Activated B cell treated with CpG ODN at 0.5 μM for 24 hours (primary cell): ENCODE measurements at places on chromosomes 4 and X. TPM values are rescaled to one million over a fixed set of nuclear protein-coding genes. Genes with fewer than 3 reads are reported as not detected.
A peak's percentile ranks its signal among the peaks of the same experiment; 100 is the strongest.

DNA sequence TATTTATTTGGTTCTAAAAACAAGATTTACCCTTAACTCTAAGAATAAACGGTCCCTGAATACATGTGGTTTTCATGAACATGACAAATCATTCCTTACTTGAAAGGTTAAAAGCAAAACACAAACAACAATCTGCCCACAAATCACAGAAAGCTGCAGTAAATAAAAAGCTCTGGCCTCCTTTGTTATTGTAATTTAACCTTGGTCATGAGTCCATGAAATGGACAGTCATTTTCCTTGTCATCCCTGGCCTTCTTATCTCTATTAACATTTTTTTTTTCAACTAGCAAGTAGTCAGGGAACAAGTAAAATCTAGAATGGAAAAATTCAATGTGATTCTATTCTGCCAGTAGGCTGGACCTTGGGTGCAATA is 92.7 kb downstream of the SCD5 start:
- DNase-seq: no peak

DNA sequence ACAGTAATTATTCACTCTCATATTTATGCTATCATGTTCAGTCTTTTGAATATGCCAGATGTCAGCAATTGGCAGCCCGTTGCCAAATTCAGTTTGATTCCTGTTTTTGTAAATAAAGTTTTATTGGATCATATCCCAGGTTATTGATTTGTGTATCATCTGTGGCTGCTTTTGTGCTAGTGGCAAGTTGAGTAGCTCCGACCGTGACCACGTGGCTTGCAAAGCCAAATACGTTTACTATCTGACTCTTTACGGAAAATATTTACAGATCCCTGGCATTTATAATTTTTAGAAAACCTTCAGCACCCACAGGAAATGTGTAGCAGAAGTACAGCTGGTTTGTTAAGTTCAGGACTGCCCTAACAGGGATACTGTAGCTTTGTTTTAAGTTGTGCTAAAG is 67.4 kb downstream of the VCX2 start:
- DNase-seq: no peak

DNA sequence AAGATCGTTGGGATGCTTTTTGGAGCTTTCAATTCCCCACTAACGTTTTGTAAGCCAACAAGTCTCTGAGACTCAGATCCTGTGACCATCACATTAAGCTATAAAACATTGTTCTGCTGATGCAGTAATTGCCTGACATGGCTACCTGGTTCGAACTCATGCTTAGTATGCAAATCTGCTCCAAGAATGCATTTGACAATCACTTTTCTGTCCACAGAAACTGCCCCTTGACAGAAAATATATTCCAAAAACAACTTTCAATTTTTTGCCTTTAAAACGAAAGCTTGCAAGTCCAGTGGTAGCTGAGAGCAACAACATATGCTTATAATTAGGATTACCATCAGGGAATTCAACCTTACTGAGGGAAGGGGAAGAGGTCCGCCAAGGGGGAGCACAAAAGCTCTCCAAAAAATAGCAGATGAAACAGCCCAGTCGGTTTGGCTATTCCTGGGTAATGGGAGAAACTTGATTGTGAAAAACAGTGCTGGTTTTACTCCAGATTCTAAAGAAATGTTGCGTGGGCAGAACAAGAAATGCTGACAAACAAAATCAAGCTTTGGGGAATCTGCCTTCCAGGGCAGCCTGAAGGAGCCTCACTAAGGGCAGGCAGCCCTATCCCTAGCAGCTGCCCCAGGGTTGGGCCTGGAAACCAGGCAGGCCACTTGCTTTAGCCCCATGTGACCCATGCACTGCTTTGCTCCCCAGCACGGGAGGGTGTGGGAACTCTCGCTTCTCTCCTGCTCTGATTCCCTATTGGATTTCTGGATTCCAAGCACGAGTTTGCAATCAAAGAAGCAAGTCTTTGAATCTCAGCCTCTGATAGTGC is 160.7 kb upstream of the LDB2 start:
- no peak for DNase-seq

DNA sequence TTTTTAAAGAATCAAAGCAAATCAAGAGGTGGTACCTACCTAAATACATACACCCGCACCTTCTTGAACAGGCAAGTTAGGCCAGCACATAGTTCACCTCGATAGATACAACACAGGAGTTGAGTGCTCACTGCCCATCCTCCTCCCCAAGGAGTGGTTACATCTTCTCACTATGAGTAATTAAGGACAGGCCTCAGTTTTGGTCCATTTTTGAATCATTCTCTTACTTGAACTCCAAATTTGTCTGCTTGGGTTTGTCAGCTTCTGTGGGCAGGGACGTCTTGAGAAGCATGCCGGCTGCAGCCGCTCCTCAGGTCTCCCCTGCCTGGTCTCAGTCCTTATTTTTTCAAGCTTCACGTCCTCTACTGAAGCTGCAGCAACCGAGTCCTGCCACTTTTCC is 190.6 kb upstream of the RBPJ start:
- DNase-seq: no peak

- no peak for DNase-seq
Observed at GRCh38 chrX:104098151-104098808, 14.0 kb upstream of the ZCCHC18 start.

GRCh38 chrX:13000301-13000811 is 25.4 kb downstream of the TMSB4X start:
- DNase-seq: no peak

DNA sequence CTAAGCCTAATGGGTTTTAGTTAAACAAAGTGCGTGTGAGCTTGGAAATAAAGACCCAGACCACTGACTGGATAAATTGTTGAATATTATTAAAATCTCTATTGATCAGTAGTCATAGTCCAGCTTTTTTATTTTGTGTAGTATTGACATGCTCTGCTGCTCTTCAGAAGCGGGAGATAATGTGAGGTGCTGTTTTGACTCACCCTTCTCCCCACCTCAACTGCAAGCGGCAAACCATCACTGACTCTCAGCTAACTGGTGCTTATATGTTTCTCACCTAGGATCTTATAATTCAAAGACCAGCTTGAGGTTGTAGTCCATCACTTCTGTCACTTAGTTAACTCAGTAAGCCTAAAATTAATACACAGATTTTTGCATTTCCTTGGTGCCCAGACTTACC is 72.2 kb downstream of the COMMD8 start:
- no peak for DNase-seq

GRCh38 chr4:38669208-38669607 is 5.2 kb downstream of the KLF3 start:
- DNase-seq: no peak

GRCh38 chrX:53481816-53482465 is 47.8 kb upstream of the HSD17B10 start:
- DNase-seq: peak; percentile 12

DNA sequence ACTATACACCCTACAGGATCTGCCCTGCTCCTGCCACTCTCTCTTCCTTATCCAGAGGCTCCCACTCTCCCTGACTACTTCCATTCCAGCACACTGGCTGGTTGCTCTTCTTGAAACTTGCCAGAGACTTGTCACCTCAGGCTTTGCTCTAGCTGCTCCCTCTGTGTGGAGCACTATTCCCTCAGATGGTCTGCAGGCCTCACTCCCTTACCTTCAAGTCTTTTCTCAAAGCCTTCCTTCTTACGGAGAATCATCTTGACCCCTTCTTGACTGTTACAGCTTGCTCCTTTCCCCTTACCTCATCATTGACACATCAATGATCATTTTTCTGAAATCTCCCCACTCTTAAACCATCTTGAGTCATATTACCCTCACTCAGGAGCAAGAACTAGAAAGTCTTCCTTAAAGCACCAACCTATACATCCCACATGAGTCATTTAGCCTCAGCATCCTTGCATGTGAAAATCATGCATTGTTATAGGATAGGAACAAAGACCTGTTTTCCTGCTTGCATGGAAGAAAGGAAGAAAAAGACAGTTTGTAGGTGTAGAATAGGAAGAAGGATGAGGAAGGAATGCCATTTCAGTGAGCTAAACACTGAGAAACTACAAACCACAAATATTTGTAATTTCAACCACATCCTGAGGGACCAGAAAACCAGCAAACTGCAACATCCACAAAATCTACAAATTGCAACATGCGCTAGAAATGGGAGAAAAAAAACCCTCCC is 55.7 kb downstream of the ANTXR2 start:
- DNase-seq: no peak

DNA sequence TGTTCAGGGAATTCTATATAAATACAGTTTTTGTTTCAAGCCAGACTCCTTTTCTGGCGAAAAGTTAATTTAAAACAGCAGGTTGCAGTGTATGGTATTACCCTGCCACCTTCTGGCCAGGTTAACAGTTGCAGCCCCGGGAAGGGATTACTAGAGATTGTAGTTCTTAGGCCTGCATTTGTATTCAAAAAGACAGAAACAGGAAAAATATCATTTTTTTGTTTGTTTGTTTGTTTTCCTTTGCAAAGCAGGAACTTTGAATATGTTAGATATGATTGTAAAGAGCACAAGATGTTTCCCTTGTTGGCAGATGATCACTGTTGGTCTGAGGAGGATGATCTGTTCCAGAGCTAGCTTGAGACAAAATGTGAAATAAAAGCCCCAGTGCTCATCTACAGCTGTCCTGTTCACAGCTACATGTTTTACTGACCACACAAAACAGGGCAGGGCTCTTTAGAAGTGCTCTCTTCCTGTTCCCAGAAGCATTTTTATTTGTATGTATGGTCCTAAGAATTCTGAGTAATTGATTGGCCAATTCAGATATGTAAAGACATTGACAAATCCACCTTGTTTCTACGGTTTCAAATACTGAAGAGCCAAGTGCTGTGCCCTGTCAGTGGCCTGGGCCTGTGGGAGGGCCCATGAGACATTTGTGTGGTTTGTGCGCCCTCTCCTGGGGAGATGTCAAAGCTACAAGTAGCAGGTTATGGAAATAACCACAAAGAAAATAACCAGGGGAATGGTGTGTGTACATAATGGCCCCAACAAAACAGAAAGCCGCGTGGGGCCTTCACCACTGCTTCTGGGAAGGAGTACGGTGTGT is 57.9 kb downstream of the CLDN22 start:
- no peak for DNase-seq

DNA sequence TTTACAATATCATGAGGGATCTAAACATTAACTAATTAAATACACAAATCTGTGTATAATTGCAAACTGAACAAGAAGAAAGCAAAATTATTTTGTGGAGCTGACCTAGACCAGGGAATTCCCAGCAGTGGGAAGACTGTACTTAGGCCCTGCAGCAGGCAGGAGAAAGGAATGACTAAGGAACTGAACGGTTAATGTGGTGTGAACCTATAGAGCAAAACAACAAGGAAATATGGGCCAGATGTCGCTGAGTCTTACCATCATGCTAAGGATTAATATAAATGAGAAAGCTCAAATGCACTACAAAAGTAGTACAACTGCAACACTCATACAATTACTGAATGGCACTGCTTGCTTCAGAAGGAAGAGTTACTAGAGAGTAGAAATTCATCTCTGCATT is 120.3 kb upstream of the ATXN3L start:
- no peak for DNase-seq

DNA sequence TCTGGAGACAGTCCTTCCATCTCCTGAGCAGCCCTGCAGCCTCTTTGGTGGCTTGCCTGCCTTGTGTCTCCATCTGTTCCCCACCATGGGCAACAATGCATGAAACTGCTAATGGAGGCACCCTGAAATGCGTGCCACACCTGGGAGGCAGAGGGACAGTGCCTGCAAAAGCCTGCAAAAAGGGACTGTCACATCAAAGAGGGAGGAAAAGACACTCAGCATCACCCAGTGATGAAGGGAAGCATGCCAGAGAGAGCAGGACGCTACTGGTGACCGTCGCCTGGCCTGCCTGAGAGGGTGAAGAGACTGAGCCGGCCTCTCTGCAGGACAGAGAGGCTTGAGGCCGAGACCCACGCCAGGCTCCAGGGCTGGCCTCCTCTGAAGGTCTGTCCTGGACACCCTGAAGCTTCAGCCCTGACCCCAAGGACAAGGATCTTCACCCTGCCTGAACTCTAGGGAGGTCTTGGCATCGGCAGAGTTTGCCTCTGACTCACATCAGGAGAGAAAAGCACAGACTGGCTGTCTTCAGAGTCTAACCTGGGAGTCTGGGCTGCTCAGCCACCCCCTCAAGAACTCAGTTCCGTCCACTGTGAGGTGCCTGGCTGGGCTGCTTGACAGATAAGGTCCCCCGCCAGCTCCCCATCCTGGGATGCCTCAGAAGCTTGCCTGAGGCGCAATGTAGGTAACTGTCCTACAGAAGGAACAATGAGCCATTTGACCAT is 8.1 kb downstream of the ACSL1 start:
- no peak for DNase-seq

DNA sequence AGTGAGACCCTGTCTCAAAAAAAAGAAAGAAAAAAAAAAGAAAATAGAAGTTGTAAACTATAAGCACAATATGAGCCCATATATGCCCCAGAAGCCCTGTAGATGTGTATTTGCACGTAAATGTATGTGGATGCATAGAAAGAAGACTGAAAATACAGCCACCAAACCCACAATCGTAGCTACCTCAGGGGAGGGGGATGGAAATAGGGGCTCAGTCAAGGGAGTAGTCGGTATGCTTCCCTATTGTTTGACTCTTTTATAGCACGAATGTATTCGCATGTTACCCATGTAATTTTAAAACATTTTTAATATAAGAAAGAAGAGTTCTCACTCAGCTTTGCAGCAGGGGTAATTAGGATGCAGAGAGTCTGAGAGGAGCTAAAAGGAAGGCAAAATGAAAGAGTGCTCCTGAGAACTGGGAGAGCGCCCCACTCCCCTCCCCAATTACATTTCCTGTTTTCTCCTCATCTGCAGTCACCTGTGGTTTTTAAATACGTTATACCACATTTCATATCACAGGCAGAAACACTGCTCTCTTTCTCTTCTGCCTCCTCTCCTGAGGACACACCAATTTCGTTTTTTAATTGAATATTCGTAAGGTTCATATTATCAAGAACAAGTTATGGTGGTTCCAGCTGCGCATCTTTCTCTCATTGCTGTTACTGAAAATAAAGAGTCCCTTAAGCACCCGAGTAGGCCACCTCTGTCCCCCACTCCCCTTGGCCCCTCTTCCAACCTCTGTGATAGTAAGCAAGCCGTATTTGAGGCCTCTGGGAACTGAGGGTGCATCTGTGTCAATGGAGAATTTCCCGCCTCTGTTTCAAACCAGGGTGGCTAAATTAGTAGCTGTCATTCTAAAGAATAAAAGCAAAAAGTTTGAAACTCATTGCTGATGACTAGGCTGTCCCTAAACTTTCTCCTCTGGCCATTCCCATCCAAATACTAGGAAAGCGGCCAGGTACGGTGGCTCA is 10.7 kb downstream of the SEPTIN6 start:
- DNase-seq: no peak

- no peak for DNase-seq
Observed at GRCh38 chr4:183142571-183143550, 43.8 kb downstream of the WWC2 start.

- no peak for DNase-seq
Observed at GRCh38 chrX:144901521-144901920, 345.8 kb upstream of the SPANXN1 start.

- DNase-seq: no peak
Observed at GRCh38 chr4:157221895-157222770, 1.6 kb downstream of the GRIA2 start.

The ALPK1 gene
- 23.1 and 26.7 TPM in 2 replicates for total RNA-seq

The PCSK1N gene
- total RNA-seq: not detected in 2 replicates

The SAT1 gene
- 75.1 and 88.9 TPM in 2 replicates for total RNA-seq

The HPSE gene
- 1.5 TPM in 2 replicates for total RNA-seq

The PRR27 gene
- not detected in 2 replicates for total RNA-seq

The SMIM43 gene
- total RNA-seq: not detected in 2 replicates

The GPC4 gene
- total RNA-seq: 0.16 and 0.20 TPM in 2 replicates

The GAGE12J gene
- total RNA-seq: not detected in 2 replicates

The KDR gene
- not detected in 2 replicates for total RNA-seq
